ENCODE measurements at places on chromosomes 12 and 14.

GRCh38 chr14:32419429-32419828, 90.3 kb downstream of the AKAP6 start:
- no peak for DNase-seq

GRCh38 chr12:121800694-121801594, 2.9 kb upstream of the SETD1B start:
- DNase-seq: peak; percentile 62

DNA sequence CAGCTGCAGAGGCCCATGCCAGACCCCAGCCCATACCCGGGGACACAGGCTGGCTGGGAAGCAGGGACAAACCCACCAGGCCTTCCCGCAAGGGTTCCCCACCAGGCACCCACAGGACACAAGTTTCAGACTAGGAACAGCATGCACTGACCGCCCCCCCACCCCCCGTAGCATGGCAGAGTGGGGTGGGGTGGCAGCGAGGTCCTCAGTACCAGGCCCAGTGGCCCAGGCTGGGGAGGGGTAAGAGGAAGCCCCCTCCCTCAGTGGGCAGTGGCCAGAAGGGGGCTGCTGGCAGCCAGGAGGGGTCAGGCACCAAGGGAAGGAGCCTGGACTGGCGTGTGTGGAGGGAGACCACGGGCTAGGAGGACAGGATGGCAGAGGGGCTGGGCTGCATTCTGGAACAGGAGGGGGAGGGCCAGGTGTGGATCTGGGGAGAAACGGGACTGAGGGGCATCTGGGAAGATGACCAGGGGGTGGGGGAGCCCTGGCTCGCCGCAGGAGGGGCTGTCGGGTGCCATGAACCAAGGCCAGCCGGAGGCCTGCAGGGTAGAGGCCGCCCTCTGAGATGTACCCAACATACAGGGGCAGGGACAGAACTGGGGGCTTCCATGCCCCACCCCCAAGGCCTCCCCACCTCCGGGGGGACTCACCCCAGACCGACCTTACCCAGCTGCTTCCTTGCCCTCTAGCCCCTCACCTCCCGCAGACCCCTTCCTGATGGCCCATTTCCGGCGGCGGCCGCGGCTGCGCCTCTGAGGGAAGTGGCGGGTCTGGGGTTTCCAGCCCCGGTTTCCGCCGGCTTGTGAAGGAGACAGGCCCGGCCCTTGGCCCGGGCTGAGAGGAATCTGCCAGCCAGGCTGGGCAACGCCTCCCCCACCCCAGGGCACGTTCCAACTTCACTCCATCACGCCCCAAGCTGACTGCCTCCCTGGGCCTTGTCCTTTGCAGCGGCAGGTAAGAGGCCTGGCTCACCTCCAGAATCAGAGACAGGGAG, 5.6 kb upstream of the JAG2 start:
- DNase-seq: no peak

DNA sequence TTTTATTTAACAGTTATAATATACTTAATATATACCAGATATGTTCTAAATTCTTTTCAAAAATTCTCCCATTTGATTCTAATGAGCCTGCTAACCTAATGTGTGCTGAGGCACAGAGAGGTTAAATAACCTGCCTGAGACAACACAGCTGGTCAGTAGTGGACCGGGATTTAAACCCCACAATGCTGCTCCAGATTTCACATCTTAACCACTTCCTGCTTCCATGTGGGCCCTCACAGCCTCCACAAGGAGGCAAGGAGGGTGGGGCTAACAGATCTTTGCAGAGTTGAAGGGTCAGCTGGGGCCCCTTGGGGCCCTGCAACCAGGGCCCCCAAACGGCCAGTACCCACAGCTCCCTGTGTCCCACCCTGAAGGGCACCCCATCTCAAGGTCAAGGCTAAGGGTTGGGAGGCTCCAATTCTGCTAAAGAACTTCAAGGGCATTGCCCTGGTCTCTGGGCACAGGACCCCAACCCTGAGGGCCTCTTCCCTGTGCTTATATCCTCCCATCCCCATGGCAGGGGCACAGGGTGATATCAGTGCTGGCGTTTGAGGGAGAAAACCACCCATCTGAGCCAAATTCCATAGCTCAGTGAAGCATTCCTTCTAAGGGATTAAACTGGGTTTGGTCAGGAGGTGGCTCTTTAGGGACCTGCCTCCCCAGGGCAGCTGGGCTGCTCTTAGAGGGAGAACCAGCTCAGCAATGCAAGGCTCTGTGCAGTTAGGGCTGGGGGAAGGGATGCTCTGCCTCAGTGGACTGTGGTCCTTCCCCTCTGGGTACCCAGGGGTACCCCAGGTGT, 2.2 kb downstream of the KRT80 start:
- DNase-seq: no peak

GRCh38 chr12:8508910-8509841, 4.1 kb upstream of the CLEC4D start:
- DNase-seq: no peak

DNA sequence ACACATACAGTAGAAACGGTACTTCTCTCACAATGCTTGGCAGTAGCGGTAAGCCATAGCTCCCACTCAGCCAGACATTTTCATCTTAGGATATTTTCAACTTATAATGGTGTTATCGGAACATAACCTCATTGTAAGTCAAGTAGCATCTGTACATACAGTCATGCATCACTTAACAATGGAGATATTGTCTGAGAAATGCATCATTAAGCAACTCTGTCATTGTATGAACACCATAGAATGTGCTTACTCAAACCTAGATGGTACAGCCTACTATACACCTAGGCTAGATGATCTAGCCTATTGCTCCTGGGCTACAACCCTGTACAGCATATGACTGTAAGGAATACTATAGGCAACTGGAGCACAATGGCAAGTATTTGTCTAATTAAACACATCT, 40.8 kb downstream of the RPS6KA5 start:
- DNase-seq: no peak

DNA sequence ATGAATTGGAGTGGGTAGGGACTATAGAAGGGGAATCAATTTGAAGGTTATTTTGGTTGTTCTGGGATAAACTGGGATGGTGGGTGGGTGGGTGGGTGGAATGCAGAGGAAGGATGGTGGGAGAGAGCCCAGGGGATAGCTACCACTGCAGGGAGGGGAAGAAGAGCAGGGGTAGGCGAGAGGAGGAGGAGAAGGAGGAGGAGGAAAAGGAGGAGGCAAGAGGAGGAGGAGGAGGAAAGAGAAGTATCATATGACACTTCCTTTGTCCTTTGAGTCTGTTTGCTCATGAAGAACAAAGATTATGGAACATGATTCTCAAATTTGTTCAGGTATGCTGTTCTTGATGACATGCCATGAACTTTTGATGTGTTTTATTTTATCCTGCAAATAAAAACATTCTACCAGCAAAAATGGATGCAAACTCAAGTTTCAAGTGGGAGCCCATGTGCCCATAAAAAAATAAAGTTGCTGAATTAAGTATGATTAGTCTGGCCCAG, 4.1 kb upstream of the BEST3 start:
- DNase-seq: no peak
